HTR-8/SVneo (cell line): ENCODE measurements at places on chromosomes 7 and 10.

GRCh38 chr7:158411232-158411950 lies 176.2 kb downstream of the PTPRN2 start:
- no peak for DNase-seq

- DNase-seq, result no peak
These were observed 213.6 kb upstream of the TBX20 start for GRCh38 chr7:35467456-35467978.

- no peak for DNase-seq
These were observed 141.1 kb upstream of the WDR11 start for GRCh38 chr10:120710076-120710475.

GRCh38 chr10:131267814-131268095 lies 43.8 kb downstream of the TCERG1L start:
- DNase-seq, result no peak

DNA sequence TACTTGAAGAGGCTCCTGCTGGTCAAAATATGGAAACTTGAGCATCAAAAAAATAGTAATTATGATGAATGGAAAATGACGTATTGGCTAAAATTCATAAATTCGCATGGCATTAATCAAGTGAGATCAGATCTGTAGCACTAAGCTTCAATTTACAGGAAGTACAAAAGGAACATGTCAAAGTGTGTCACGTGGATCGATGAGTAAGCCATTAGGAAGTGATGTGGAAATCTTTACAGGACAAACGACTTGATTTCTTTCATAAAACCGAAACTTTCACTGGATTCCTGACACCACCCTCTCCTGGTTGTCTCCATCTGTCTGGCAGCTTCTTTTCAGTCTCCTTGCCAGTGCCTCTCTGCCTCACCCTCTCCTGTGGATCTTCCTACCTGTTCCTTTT lies 25.8 kb downstream of the AKR1C8 start:
- no peak for DNase-seq

DNA sequence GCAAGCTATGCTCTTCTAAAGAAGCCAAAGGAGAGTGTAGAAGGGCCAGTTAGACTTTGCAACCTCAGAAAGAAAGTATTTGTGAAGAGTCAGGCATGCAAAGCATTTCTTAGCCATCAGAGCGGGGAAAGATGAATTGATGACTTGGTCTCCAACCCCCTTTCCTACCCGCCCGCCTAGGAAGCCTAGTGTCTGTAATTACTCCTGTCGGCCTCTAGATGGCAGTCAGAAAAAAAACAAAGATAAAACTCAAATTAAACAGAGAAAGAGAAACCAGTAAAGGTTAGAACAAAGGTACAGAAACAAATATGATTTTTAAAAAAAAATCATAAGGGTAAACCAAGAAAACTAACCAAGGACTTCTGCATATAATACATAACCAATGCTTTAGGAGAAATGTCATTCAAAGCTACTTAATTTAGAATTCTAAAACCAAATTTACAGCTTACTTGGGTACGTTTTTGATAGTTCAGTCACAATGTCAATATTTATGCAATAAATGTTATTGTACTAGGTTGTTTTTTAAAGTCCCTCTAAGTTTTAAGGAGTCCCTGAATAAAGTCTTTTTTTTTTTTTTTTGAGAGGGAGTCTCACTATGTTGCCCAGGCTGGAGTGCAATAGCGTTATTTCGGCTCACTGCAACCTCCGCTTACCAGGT lies 97.6 kb downstream of the LYZL1 start:
- peak; percentile 15 for DNase-seq

DNA sequence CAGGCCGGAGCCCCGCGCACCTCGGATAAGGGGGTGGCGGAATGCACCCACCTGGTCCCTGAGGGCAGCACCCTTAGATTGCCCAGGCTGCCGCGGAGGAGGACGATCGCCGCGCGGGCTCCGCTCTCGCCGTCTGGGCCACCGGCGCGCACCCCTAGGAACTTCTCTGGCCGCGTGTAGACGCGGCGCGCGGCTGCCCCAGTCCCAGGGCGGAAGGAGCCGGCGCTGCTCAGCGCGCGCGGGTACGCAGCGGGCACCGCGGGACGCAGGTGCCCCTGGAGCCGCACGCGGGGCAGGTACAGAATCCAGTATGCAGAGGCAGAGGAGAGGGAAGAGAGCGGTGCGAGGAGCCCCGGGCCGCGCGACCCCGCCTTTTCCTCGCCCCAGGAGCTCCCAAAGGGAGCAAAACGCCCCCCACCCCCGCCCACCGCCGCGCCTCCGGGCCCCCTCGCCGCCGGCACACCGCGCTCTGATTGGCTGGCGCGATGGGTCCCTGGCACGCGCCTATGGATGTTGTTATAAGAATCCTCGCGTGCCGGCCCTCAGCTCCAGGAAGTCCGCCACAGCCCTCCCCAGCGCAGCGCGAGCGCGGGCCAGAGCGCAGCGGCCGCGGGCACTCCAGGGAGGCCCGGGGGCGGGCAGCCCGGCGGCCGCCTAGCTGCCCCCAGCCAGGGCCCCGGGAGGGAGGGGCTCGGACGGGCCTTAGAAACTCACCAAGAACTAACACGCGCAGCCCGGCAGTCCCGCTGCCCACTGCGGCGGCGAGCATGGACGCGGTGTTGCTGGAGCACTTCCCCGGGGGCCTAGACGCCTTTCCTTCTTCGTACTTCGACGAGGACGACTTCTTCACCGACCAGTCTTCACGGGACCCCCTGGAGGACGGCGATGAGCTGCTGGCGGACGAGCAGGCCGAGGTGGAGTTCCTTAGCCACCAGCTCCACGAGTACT lies at the start of gene PTF1A:
TSS of gene PTF1A (plus strand) at position 549 of the 948 bp plus-strand sequence. CDS start at position 768, 219 bp downstream.
- DNase-seq, result no peak

DNA sequence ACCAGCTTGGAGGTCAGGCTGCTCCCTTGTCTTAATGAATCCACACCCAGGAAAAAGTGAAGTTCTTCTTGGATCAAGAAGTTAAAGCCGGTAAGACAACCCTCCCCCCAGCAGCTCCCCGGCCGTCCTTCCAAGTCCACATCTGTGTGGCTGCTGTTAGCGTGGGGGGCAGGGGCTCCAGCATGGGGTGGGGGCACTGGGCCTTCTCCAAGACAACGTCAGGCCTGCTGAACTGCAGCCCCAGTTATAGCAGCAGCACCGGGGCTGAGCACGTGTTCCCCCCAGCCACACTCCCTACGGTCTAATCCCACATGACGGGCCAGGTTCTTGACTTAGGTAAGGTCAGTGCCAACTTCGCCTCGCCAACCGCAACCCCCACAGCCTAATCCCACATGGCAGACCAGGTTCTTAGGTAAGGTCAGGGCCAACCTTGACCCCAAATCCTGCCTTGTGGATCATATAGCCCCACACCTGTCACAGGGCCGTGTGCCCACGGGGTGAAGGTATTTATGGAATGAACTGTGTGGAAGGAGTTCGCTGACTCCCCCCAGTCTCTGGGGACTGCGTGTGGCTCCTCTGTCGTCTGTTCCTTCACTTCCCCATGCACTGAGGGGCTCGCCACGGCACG lies 30.4 kb upstream of the EN2 start:
- DNase-seq, result no peak

DNA sequence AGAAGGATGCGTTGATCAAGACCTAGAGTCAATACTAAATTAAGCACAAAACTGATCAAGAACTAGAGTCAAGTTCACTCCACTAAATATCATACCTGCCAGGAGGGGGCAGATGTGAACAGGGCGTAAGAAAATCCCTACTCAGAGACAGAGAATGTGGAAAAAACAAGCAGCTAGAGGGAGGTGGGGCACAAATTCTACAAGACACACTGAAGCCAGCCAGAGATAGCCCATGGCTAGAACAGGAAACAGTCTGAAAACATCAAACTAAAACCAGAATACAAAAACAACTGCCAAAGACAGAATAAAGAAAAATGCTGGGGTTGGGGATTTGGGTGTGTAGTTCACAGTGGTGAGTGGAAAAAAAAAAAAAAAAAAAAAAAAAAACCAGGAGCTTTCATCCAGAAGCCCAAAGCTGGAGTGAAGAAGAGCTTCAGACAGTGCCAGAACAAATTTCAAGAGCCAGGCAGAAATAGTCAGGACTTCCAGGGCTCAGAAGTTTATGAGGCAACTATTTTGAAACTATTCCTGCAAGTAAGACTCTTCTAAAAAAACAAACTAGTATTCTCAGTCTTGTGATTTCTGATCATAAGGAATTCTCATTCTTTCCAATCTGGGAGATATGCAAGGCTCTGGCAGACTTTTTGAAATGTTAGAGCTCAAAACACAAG lies 118.3 kb downstream of the CCDC71L start:
- peak; percentile 63 for DNase-seq

DNA sequence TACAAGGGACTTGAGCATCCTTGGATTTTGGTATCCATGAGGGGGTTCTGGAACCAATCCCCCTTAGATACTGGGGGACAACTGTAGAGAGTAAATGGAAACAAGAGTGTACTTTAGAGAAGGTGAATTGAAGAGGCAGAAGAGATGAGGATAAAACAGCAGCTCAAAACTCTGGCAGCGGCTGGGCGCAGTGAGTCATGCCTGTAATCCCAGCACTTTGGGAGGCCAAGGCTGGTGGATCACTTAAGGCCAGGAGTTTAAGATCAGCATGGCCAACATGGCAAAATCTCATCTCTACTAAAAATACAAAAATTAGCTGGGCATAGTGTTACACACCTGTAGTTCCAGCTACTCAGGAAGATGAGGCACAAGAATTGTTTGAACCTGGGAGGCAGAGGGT lies 218.7 kb downstream of the GALNT17 start:
- no peak for DNase-seq

DNA sequence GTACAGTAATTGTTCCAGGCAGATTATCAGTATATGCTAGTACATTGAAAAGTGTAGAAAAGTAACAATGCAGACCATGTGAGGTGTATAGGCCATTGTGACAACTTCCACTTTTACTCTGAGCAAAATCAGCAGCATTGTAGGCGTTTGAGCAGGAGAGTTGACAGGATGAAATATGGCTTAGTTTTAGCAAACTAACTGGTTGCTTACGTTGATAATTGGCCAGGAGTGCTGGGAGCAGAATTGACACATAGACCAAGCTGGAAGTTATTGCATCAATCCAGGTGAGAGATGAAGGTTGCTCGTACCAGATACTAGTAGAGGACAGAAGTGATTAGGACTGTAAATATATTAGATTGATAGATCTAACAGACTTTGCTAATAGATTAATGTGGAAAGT lies 46.0 kb downstream of the LCOR start:
- DNase-seq, result no peak

GRCh38 chr10:126930131-126930882 lies 25.1 kb downstream of the DOCK1 start:
- no peak for DNase-seq

GRCh38 chr7:11707606-11708193 lies 124.3 kb downstream of the THSD7A start:
- DNase-seq, result no peak

GRCh38 chr7:101804967-101805366 lies 12.5 kb upstream of the CUX1 start:
- DNase-seq, result no peak

GRCh38 chr10:9745158-9745557 lies 1272.5 kb upstream of the CELF2 start:
- no peak for DNase-seq

DNA sequence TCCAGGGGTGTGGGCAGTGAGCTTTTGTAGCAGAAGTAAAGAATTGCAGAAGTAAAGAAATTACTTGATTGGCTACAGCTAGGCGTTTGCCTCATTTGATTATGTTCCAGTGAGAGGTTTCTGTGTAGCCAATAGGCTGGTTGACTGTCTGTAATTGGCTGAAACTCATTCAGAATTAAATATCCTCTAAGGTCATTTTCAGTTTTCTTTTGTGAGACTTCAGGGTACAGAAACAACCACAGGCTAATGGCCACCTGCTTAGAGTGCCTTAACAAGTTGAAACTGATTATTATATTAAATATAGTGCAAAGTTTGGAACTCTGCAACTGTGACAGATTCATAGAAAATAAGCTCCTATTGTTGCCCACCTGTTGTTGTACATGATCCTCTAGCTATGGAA lies 10.6 kb downstream of the SEC61A2 start:
- DNase-seq, result no peak

DNA sequence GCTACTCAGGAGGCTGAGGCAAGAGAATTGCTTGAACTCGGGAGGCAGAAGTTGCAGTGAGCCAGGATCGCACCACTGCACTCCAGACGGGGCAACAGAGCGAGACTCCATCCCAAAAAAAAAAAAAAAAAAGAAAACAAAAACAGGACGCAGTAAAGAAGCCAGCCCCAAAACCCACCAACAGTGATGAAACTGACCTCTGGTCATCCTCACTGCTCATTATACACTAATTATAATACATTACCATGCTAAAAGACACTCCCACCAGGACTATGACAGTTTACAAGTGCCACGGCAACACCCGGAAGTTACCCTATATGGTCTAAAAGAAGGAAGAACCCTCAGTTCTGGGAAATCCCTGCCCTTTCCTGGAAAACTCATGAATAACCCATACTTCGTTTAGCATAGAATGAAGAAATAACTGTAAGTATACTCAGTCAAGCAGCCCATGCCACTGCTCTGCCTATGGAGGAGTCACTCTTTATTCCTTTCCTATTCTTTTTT lies 40.0 kb upstream of the EIF4H start:
- DNase-seq, result no peak

DNA sequence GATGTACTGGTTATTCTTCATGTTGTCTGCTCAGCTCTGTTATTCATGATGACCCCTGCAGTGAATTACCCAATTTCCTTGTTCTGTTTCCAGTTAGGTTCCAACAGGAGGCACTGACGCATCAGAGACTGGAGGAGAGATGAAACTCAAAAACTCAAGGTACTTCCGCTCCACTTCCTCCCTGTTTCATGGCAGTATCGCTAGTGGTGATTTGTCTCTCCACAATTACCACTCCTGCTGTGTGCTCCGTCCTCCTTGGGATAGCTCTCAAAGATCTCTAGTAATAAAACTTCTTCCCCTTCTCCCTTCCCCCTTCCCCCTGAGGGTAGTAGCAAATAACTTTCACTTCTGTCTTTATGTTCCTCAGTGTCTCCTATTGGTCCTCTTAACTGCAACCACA lies 107.4 kb upstream of the ABCB5 start:
- DNase-seq, result no peak

- DNase-seq, result peak; percentile 17
These were observed 246.1 kb downstream of the REEP3 start for GRCh38 chr10:63767138-63767801.

- DNase-seq, result no peak
These were observed 113.3 kb downstream of the GLI3 start for GRCh38 chr7:42123716-42124115.

DNA sequence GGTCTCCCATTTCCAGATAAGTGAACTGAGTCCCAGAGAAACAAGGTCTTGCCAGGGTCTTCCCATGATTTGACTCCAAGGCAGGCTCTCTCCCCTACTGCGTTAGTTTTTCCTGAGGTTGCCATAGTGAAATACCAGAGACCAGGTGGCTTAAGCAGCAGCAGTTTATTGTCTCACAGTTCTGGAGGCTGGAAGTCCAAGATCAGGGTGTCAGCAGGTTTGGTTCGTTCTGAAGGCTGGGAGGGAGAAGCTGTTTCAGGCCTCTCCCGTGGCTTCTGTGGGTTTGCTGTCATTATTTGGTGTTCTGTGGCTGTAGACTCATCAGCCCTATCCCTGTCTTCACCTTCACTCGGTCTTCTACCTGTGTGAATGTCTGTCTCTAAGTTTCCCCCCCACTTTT lies 129.9 kb downstream of the GRK5 start:
- DNase-seq, result no peak

- no peak for DNase-seq
These were observed 6.2 kb downstream of the RARRES2 start for GRCh38 chr7:150335108-150335773.
